ENCODE measurements at places on chromosomes 12 and 14.

- DNase-seq, result no peak
These were observed at the start of the genes FOXA1 and TTC6 for GRCh38 chr14:37594971-37595808. TSS of gene FOXA1 (minus strand) at chr14:37595249. CDS start at chr14:37594972, 277 bp downstream. TSS of gene TTC6 (plus strand) at chr14:37595629. CDS start at chr14:37622065, 26,436 bp downstream.

DNA sequence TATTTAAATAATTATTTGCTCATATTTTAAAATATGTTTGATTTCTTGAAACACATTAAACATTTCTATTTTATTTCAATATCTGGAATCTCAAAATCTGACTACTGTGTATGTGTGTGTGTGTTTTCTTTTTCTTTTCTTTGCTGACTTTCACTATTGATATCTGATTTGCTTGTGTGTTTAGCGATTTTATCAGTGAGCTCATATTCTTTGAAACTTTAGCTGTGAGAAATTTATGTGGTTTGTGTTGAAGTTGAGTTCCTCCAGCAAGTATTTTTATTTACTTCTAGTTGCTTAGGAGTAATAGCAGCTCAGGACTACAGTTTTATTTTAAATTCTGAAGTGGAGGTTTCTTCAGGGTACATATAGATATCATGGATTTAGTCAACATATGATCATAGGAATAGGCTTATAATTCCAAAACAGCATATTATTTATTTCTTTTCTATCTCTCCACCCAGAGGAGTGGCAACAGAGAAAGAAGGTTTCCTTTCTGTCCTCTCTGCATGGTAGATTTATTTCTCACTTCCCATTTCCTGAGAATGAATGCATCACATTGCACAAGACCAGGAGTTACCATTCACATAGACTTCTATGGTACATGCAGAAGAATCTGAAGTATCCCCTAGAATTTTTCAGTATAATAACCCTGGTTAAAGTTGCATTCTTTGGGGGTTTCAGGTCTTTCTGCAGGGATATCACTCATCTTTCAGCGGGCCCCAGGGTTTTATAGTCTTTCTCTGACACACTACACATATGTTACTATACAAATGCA, 60.5 kb downstream of the PTPRQ start:
- DNase-seq, result no peak

DNA sequence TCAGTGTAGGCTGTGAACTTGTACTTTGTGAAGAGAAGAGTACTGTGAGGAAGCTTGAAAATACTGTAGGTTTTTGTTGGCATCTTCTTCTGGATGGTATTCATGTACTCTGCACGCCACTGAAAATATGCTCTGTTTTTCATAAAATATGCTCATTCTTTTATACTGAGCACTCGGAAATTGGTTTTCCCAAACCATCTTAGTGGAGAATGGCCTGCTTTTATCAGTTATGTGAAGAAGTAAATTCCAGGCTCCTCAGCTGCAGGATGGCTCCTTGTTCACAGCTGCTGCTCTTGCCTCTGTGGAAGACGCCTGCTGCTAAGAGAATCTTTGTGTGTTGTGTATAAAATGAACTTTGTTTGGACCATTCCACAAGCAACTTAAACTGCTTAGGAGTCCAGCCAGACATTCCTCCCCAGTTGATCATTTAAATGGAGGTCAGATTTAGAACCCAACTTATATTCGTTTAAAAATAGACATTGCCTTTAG, 443.5 kb upstream of the RGS6 start:
- no peak for DNase-seq

DNA sequence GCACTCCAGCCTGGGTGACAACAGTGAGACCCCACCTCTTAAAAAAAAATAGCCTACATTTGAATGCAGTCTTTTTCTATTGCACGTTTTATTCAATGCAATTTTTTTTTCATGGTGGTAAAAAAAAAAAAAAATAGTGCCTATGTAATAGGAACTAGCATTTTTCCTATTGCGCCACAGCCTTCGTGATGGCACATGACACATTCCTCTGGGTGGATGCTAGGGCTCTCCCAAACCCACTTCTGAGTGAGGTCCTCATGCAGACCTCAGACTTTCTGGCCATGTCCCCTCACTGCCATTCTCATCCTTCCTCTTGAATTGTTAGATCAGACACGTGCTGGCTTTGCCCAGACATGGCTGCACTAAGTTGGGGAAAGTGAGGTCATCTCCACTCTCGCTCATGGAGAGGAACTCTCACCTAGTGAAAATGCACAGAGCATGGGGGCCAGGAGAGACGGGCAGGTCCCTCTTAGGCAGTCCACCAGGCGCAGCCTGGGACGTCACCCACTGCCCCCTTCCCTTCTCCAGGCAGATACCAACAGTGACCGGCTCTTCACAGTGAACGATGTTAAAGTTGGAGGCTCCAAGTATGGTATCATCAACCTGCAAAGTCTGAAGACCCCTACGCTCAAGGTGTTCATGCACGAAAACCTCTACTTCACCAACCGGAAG, 19.2 kb downstream of the DCAF4 start:
- no peak for DNase-seq

- no peak for DNase-seq
These were observed 56.8 kb downstream of the CDK17 start for GRCh38 chr12:96343347-96343954.
